Activated T-cell treated with anti-CD3 and anti-CD28 coated beads for 1 hour (primary cell): ENCODE measurements at places on chromosomes 2 and 18.

- no peak for DNase-seq
These were observed 477.5 kb upstream of the SPHKAP start for GRCh38 chr2:228658998-228659397.

DNA sequence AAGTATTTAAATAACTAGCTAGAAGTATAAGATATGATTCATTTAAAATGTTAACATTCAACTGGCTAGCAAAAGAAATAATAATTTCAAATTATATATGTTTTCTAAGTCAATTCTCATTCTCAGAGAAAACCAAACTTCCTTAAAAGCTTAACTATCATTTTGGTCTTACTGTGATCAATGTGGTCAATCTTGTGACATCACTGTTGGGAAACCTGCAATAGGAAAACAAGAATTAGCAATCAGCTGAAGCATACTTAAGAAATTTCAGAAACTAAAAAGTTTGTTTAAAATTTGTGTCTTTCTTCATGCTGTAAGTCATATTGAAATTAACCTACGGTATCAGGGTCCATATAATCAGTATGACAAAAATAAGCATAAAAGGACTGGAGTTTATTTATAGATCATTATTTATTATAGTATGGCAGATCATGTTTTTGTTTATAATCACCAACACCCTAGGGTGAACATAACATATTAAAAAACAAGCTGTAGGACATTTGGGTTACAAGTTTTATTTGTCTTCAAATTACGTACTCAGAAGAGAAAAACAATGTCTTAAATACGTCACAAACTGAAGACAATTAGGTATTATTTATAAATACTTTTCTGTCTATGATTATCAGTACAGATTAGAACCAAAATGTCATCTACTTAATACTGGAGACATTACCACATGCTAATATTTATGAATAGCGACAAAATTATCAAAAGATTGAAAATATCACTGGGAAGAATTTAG is 60.5 kb downstream of the BAZ2B start:
- DNase-seq, result no peak

DNA sequence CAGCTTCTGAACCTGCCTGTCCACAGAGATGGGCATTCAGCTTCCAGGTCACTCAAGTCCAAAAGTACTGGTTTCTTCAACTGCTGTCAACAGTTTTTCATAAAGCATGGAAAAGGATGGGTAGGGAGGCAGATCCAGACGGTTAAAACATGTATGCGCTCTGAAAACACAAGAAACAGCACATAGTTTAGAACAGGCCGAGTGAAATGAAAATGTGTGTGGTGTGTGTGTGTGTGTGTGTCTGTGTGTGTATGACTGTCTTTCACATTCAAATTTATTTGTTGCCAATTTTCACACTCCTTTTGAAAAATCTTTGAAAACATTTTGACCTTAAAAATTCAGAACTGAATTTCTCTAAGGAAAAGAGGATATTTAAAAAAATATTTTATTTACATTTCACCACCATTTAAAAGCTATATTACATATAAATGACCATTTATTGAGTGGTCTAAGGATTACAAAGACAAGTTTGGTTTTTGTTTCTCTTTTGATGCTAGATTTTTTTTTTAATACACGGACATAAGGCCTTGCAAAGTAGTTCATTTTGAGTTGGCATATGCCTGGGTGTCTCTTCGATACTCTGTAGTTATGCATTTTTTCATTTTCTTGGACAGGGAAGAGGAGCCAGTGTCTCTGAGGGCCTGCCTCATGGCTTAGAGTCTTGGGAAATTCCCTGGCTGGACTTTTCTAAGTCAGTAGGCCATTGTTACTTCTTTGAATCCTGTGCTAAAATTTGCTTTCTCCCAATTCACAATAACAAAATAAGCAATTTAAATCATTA is 30.0 kb upstream of the STK17B start:
- no peak for DNase-seq

DNA sequence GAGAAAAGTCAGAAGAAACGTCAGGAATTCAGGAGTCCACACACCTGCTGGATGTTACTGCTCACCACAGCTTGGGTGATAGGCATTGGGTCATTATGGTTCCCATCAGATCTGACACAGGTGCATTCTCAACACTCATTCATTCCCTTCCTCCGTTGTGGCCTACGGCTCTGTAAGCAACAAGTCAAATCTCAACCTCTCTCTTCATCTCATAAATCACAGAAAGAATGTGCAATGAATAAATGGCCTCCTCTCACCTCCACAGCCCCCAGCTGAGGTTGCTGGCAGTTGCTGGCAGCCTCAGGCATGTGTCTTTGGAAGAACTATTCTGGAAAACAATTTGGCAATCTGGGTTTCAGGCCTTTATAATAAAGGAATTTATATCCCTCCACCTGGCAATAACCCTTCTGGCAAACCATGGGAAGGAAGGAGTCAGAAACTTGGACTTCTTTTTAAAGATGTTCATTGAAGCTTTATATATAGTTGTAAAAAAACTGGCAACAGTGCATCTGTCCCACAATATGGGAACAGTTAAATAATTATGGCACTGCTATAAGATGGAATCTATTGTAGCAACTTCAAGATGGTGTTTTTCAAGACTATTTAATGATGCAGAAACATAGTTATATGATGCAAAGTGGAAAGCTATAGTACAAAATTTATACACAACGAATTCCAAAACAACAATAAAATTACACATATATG is 175.4 kb downstream of the ANAPC1 start:
- no peak for DNase-seq

DNA sequence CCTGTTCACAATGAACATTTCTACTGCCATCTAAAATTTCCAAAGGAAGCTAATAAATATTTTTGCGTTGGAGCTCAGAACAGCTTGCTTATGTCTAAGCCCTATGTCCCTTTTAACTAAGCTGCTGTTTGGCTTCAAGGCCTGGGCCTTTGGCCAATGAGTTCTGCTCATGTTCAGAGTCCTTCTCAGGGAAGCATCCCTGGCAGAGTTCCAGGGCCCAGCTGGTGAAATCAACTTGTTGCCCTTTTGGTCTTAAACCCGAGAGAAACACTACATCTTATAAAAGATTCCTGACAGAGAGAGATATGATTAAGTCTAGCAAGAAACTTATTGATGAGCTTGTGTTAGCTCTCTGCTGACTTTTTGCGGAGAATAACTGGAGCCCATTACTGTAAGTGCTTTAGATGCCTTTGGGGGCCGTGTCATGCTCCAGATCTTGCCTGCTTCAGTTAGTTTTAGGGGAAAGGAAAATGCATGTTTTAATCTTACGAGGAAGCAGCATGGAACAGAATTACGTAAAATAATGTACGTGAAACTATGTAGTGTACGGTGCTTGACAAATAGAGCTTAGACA is 102.5 kb upstream of the NOSTRIN start:
- no peak for DNase-seq

DNA sequence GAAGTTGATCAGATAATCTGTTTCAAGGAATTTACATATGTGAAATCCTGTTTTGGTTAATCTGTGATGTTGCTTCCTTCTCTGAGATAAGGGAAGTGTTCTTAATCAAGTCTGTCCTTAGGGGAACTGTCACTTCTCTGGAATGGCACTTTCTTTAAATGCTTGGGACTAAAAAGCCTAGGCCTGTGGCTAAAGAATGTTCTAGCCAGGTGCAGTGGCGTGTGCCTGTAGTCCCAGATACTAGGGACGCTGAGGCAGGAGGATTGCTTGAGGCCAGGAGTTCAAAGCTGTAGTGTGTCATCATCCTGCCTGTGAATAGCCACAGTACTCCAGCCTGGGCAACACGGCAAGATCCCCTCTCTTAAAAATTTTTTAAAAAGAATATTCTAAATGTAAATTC is 217.6 kb upstream of the SIX3 start:
- no peak for DNase-seq

DNA sequence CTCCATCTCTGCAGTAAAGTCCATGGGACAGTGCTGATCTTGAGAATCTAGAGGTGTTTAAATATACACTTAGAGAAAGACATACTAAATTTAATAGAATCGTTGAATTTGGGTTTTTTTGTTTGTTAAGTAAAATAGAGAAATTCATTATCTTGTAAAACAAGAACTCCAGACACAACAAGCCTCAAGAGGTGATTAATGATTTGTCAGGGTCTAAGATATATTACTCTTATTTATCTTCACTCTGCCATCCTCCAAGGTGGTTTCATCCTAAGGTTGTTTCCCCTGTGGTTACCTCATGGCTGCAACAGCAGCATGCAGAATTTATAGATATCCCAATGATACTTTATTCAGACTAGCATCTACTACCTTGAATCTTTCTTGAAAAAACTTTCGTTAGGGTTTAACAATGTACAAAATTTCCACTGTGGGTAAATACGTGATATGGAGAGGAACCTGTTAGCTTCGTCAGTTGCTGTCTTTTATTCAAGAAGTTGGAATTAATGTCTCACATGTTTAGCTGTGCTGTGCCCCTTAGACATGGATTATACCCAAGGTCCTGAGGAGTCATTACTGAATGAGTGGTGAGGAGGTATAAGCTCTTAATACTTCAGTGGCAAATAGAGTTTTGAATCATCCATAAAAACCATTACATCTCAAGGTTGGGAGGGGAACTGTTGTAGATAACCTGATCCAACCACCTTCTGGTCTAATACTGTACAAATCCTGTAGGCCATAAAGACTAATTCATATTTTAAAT is 128.0 kb downstream of the GPD2 start:
- DNase-seq, result no peak
